Motor neuron (in vitro differentiated cells): ENCODE measurements at places on chromosomes 12 and 14.

GRCh38 chr12:115297445-115297844 lies 613.5 kb upstream of the TBX3 start:
- ATAC-seq = no peak

DNA sequence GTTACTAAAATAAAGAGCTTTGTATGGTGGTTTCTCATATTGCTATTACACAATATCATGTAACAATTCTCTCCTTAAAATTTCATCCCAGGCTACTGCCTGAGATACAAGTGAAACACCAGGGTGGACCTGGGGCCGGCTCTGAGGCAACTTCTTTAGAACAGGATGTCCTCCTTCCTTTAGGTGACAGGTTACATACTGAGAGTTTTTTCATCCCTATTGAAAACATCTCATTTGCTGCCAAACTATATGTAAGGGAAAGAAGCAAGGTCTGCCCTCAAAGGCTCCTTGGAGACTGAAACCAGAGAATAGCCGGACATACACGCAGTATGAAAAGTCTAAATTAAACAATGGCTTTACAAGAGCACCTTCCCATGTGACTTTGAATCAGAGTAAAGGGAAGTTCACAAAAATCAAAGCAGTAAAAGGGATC lies 139.9 kb downstream of the DUSP6 start:
- no peak for ATAC-seq

DNA sequence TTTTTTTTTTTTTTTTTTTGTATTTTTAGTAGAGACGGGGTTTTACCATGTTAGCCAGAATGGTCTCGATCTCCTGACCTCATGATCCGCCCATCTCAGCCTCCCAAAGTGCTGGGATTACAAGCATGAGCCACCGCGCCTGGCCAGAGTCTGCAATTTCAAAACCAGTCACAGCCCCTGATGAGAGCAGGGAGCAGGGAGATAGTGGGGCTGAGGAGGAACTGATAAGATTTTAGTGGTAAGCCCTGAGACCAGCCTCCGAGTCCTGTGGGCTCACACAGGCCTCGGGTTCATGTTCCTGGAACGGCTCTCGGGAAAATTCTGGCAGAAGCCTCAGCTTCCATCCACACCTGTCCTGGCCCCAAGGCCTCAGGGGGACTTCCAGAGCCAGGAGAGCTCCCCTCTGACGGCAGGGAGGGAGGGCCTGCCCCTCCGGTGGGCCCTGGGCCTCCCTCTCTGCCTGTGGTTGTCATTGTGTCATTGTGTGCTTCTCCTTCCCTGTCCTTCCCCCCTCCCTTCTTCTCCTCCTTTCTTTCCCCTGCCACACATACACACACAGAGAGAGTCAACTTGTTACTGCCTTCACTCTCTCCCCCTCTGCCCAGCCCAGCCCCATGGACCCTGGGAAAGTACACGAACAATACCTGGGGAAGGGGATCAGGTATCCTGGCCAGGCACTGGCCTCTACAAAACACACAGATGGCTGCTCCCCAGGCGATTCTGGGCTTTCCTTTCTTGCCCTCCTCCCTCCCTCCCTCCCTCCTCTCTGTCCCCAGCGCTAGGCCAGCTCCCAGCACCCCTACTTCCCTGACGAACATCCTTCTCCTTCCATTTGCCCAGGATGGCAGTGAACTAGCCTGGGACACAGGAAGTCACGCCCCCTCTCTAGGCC lies 294.1 kb downstream of the DPF3 start:
- ATAC-seq = peak; percentile 18

DNA sequence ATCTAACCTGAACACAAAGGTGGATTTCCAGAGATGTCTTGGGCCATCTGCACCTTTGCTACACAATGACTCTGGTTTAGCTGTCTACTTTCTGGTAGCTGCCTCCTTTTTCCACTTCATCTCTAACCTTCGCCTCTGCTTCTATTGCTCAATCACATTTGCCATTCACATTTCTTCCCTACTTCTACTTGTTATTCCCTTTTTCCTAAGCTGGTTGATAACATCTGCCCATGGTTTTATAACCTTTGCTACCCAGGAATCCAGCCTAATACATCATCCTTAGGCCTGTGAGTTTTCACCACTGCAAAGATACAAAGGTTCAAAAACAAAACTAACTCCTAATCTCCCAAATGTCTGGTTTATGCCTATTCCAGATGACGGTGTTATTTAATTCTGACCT lies 13.2 kb downstream of the SPPL3 start:
- ATAC-seq = no peak

DNA sequence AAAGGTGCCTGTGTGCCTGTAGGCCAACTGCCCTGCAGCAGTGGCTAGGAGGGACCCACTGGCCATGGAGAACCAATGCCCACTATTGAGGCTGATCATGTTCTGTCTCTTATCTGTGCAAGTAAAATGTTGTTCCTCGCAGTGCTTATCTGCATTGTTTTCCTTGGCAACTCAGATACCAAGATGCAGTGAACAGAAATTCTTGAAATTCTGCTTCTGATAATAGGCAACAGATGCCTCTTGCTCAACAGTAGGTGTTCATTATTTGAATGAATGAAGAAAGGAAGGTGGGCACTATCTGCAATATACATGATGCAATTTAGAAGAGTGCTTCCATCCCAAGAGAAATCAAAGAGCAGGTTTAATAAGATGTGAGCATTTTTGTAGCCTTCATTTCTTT lies 232.2 kb downstream of the NUAK1 start:
- ATAC-seq = no peak

DNA sequence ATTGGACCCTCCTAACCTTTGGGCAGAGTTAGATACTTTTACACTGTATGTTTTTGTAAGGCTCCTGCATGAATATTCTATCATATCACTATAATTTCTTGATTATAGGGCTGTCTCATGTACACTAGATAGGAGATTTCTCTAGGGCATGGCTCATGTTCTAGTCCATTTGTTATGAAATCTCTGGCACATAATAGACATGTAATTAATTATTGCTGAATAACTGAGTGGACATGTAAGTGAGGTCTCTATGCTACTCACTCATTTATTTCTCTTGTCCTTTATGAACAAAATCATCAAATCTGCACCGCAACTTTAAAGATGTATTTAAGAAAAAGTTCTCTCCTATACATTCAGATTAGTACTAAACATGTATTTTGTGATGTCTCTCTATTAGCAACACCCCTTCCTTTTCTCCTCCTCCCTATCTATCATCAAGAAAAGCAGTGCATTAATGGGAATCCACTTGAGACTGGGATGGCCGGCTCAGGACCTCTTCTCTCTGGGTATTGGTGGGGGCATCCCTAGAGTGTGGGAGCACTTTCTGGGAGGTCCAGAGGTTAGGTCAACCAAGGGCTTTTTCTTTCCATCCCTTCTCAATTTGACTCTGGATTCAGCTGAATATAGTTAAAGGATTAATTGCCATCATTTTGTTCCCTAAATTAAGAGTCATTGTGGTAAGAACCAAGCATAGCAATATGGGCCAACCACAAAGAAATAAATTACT lies 168.0 kb upstream of the HMGA2 start:
- ATAC-seq = no peak

DNA sequence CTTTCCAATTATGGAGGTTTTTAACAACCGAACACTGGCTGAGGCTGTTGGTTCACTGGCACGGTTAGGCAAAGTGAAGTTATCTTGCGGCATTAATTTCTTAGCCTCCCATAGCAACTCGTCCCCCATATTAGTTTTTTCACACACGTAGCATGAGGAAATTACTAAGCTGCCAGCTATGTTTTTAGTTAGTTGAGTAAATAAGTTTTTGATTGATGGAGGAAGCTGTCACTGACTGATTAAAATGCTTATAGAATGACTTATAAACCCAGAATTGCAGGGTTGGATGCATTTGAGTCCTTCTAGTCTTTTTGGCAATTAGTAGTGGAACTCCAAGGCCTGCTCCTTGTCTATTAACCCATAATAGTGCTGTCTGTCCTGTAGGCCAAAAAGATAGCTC lies 97.1 kb downstream of the ALG10 start:
- no peak for ATAC-seq

DNA sequence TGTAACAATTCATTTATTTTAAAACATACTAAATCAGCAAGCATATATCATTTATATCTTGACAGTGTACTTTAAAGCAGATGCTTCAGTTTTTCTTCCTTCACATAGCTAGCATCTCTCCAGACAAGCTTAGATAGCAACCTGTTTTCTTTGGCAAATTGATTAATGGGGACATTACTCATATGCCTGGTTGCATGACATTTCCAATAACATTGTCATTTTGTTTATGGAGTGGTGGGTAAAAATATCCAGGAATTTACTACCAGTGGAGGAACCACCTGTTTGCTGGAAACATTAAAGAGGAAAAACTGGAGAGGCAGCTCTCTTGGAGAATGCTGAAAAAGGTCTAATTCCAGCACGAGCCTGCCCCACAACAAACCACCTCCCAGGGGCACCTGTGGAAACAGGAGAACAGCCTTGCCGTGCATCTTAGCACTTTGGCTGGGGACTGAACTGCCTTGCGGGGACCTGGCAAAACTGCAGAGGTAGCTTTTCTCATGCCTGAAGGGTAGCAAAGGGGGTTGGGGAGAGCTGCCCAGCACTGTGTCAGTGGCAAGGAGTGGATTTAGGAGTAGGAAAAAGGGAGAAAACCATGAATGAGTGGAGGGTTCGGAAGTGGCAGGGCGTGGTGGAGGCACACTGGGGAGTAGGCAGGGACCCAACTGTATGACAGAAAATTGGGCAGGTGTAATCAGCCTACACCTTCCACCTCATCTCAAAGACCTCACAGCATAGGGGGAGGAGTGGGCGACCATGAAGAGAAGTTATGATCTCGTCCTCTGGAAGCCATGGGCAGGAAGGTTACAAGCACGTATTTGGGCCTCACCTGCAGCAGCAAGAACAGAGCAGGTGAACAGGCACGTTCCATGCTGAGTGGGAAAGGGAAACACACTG lies 11.7 kb upstream of the CREBL2 start:
- ATAC-seq = no peak

- no peak for ATAC-seq
Observed at GRCh38 chr12:10614056-10614370, 604 bp upstream of the MAGOHB start.

DNA sequence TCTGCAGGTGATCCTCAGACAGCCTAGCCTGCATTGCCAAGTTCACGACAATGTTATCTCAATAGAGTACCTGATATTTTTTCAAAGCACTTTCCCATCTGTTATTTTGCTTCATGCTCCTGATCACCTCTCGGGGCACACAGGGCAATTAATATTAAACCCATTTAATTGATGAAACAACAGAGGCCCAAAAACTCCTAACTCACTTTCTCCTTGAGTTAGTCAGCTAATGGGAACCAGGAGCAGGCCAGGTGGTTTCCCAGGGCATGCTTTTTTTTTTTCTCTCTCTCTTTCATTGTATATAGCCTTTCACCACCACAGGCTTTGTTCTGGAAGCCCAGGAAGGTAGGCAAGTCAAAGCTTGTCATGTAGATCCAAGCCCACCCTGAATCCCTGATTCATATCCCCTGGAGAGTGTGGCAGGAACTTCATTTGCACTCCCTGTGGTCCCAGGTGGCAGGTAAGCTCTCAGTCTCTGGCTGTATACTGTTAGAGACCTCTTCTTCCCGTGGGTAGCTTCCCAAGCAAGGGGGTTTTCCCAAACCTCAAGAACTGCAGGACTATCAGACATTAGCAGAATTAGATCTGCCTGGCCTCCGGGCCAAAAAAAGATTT lies 41.6 kb upstream of the MAP1LC3B2 start:
- no peak for ATAC-seq

- no peak for ATAC-seq
Observed at GRCh38 chr14:103625356-103626095, 3.5 kb upstream of the KLC1 start.

GRCh38 chr12:102512523-102512922 lies 32.2 kb upstream of the IGF1 start:
- ATAC-seq = no peak

- no peak for ATAC-seq
Observed at GRCh38 chr14:60215127-60215444, 33.9 kb upstream of the PPM1A start.

GRCh38 chr12:95083938-95084337 lies 10.5 kb upstream of the NR2C1 start:
- ATAC-seq = no peak

DNA sequence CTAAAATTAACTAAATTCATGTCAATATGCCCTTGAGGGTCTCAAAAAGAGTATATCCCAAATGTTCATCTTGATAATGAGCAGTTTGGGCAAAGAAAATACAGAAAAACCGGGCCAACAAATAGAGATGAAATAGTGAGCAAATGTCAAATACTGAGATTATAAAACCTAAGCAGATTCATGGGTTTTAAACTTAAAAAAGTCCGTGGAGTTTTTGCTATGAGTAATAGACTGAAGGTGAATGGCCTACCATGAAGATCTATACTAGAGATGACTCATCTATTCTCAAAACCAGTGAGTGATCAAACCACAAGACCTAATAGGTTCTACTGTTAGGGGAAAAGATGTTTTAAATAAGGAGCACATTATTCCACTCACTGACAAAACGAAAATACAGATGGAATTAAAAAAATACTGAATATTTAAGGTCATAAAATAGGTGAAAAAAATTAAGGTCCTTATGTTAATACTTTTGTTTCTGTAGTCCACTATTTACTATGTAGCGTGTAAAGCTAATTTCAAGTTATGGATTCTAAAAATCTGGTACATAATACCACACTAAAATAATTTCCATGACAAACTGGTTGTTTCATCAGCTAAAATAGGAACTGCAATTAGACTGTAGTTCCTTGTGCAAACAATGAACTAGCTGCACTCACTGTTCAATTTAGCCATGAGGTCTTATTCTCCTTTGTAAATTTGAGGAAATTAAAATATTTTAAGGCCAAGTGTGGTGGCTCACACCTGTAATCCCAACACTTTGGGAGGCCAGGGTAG lies 5.0 kb downstream of the HNRNPC start:
- ATAC-seq = peak; percentile 17

DNA sequence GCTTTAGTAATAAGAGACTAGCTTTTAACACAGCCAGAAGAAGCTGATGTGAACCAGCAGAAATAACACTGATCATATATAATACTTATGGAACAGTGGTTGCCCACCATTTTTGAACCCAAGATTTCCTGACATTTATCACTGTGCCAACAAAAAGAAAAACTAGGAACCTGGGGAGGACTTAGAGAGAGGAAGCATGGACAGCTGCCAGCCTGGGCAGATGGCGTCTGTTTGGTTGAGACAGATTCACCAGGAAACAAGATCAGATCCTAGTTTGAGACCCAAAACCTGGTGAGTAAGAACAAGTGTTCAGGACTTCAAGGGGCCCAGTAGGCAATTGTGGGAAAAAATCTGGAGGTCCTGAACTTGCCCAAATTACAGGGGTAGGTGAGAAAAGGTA lies 95.3 kb downstream of the BICD1 start:
- ATAC-seq = no peak

DNA sequence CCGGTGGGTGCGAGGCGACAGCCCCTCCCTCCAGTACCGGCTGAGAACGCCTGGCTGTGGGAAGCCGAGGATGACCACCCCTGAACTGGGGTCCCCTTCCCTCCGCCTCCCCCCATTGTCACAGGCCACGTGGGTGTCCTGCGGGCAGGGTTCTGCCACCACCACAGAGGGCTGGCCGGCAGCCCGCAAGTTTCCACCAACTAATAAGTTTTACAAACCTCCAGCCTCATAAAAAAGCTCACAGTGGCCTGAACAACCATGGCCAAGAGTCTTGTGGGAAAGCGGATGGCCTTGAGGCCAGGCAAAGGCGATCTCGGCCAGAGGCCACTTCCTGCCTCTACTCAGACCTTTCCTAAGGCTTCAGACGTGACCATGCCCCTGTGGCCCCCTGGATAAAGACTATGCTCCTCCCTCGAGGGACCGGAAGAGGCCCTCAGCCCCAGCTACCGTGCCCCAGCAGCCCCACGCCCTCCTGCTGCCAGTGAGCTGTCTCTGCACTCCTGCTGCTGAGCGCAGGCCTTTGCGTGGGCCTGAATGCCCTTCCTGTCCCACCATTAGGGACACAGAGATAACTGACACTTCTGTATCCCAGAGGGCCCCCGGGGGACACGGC lies 46.1 kb upstream of the DLK1 start:
- ATAC-seq = no peak
